Left ventricle myocardium inferior (tissue), 1 donor: ENCODE measurements at places on chromosomes 11 and 22. TPM values are rescaled to one million over a fixed set of nuclear protein-coding genes. Genes with fewer than 3 reads are reported as not detected.

Gene MLC1
- 0.66 TPM for total RNA-seq

- no peak overlapping the region for H3K4me3 ChIP-seq
- peaks cover 85% of the 10 kb centered on the region for H3K4me1 ChIP-seq
- peak overlapping the region; percentile 94 for H3K27ac ChIP-seq
- no peak for DNase-seq
- no peaks in the 10 kb centered on the region for H3K27me3 ChIP-seq
- H3K36me3 ChIP-seq: peaks cover 8% of the 10 kb centered on the region
These were observed 38.3 kb downstream of the TSPAN18 start for GRCh38 chr11:44765026-44765595.

Gene SLC22A6
- total RNA-seq: not detected

- H3K4me3 ChIP-seq: no peak overlapping the region
- no peaks in the 10 kb centered on the region for H3K4me1 ChIP-seq
- DNase-seq: no peak
- no peaks in the 10 kb centered on the region for H3K36me3 ChIP-seq
These were observed 1778.0 kb downstream of the LRRC4C start for GRCh38 chr11:39681428-39681827.

- no peak overlapping the region for H3K27ac ChIP-seq
- H3K27me3 ChIP-seq: no peaks in the 10 kb centered on the region
- DNase-seq: no peak
These were observed 81.7 kb downstream of the MPPED2 start for GRCh38 chr11:30504468-30504867.

Gene FGF4
- total RNA-seq: not detected

GRCh38 chr11:100719809-100720221, 32.7 kb downstream of the ARHGAP42 start:
- peak overlapping the region; percentile 38 for H3K4me3 ChIP-seq
- H3K27me3 ChIP-seq: no peaks in the 10 kb centered on the region
- DNase-seq: no peak
- H3K4me1 ChIP-seq: peaks cover 37% of the 10 kb centered on the region

Gene RIMBP3C
- total RNA-seq: 0.08 TPM

Gene A4GALT
- 94.9 TPM for total RNA-seq

- H3K27me3 ChIP-seq: peaks cover 58% of the 10 kb centered on the region
- no peak overlapping the region for H3K4me3 ChIP-seq
- H3K36me3 ChIP-seq: no peaks in the 10 kb centered on the region
- H3K27ac ChIP-seq: no peak overlapping the region
- no peak for DNase-seq
- no peaks in the 10 kb centered on the region for H3K4me1 ChIP-seq
These were observed 872.0 kb downstream of the BRD1 start for GRCh38 chr22:48955351-48956311.

- no peaks in the 10 kb centered on the region for H3K27me3 ChIP-seq
- H3K4me1 ChIP-seq: no peaks in the 10 kb centered on the region
- no peak overlapping the region for H3K27ac ChIP-seq
- no peak for DNase-seq
- no peak overlapping the region for H3K4me3 ChIP-seq
These were observed 9.5 kb downstream of the YPEL1 start for GRCh38 chr22:21725956-21726649.

Gene PARVG
- total RNA-seq: 2.8 TPM

DNA sequence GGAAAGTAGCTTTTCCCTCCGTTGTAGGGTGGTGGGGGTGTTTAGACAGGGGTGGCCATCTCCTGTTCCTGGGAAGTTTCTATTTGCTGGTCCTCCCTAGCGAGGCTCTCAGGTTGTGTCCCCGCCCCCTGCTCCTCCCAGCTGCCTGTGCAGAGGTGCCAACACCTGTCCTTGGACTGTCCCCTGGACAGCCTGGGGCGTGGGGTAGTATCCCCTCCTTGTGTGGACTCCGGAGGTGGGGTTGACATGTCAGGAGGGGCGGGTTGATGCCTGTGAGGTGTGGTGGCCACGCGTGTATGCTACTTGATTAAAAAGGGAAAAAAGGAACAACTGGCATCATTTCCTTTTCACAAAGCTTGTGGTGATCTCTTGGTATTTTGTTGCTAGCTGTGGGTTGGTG, 14.3 kb upstream of the RANBP1 start:
- H3K27me3 ChIP-seq: no peaks in the 10 kb centered on the region
- peaks cover 89% of the 10 kb centered on the region for H3K36me3 ChIP-seq
- no peak for DNase-seq
- no peaks in the 10 kb centered on the region for H3K4me1 ChIP-seq

DNA sequence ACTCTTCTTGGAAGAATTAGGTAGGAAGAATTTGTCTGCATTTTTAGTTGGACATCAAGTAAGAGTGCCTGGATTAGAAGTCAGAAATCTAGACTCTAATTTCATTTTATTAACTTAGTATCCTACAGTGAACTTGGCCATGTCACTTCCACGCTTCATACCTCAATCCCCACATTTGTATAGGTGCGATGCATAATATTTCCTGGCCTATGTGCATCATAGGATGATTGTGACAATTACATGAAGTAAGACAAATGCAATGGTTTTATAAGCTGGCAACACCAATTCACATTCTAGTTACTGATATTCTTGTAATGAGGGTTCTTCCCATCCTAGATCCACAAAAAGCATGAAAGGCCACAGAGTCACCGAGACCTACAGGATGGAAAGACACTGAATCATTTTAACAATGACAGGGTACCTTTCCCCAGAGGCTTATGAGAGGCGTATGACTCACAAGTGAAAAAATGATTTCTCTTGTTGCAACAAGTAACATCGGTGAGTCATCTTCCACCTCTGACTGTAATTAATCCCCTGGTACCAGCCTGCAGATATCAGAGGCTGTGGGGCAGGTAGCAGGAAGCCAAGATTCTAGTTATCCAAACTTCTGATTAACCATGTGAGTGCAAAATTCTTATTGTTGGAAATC, 56.0 kb upstream of the OR5AK2 start:
- no peaks in the 10 kb centered on the region for H3K4me1 ChIP-seq
- no peak overlapping the region for H3K4me3 ChIP-seq
- H3K27ac ChIP-seq: no peak overlapping the region
- no peaks in the 10 kb centered on the region for H3K27me3 ChIP-seq
- DNase-seq: no peak

DNA sequence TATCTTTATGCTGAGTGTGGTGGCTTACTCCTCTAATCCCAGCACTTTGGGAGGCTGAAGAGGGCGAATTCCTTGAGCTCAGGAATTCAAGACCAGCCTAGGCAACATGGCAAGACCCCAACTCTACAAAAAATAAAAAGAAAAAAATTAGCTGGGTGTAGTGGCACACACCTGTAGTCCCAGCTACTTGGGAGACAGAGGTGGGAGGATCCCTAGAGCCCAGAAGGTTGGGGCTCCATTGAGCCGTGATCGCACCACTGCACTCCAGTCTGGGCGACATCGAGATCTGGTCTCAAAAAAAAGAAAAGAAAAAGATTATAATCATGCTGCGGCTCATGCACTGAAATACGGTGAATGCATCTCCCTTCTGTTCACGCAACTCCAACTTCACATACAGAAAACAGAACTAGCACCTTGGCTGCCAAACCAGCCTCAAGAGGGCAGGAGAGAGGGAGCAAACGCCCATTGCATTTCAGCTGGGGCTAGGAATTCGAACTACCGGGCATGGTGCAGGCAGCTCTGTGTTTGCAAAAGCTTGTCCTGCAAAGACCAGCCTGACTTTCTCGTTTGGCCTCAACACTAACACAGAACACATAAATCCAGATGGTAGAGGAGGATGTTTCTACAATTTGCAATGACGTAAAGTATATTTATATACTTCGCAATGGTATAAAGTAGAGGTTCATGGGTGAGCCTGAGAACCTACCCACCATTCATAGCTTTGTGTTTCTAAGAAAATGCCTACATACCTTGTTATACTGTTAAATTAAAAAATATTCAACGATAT, 6.3 kb upstream of the SYNGR1 start:
- H3K27me3 ChIP-seq: peaks cover 10% of the 10 kb centered on the region
- no peak overlapping the region for H3K4me3 ChIP-seq
- H3K27ac ChIP-seq: no peak overlapping the region
- no peaks in the 10 kb centered on the region for H3K36me3 ChIP-seq

DNA sequence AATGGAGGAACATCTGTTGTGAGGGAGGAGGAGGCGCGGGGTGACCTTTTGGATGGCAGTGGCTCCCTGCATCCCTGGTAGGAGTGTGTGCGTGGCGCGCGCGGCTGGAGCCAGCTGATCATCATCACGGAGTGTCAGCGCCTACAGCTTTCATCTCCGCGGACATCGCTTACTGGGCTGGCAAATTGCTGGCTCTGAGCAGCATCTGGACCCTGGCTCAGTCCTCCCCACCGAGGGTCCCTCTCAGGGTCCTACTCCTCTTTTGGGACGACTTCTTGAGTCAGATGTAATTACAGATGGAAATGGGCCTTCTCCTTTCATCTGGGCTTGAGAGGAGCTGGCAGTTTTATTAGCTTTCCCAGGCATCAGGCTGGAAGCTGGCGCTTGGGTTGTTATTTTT, 85.3 kb downstream of the CACNA1I start:
- H3K27ac ChIP-seq: no peak overlapping the region
- peaks cover 74% of the 10 kb centered on the region for H3K27me3 ChIP-seq
- H3K4me3 ChIP-seq: no peak overlapping the region

Gene ADAMTS15
- 22.9 TPM for total RNA-seq

GRCh38 chr11:35487532-35488078, 37.8 kb downstream of the PAMR1 start:
- peak overlapping the region; percentile 33 for H3K27ac ChIP-seq
- no peaks in the 10 kb centered on the region for H3K36me3 ChIP-seq
- no peak for DNase-seq
- no peaks in the 10 kb centered on the region for H3K4me1 ChIP-seq
- H3K27me3 ChIP-seq: peaks cover 73% of the 10 kb centered on the region
- no peak overlapping the region for H3K4me3 ChIP-seq

GRCh38 chr11:1817511-1817910, 17.3 kb upstream of the SYT8 start:
- H3K27ac ChIP-seq: no peak overlapping the region
- no peak overlapping the region for H3K4me3 ChIP-seq
- no peak for DNase-seq
- no peaks in the 10 kb centered on the region for H3K36me3 ChIP-seq
- peaks cover 37% of the 10 kb centered on the region for H3K27me3 ChIP-seq

- H3K27ac ChIP-seq: no peak overlapping the region
- H3K4me3 ChIP-seq: no peak overlapping the region
- DNase-seq: no peak
- H3K27me3 ChIP-seq: peaks cover 99% of the 10 kb centered on the region
- no peaks in the 10 kb centered on the region for H3K36me3 ChIP-seq
- no peaks in the 10 kb centered on the region for H3K4me1 ChIP-seq
These were observed 12.1 kb upstream of the FJX1 start for GRCh38 chr11:35606206-35606605.

- no peaks in the 10 kb centered on the region for H3K36me3 ChIP-seq
- no peak overlapping the region for H3K4me3 ChIP-seq
- no peaks in the 10 kb centered on the region for H3K27me3 ChIP-seq
- no peak for DNase-seq
- peak overlapping the region; percentile 34 for H3K27ac ChIP-seq
These were observed 30.6 kb downstream of the UBASH3B start for GRCh38 chr11:122686111-122686510.

GRCh38 chr11:7851391-7851790, 54.6 kb upstream of the OR5P2 start:
- no peak overlapping the region for H3K27ac ChIP-seq
- H3K36me3 ChIP-seq: no peaks in the 10 kb centered on the region
- H3K4me3 ChIP-seq: no peak overlapping the region
- no peak for DNase-seq

- no peaks in the 10 kb centered on the region for H3K36me3 ChIP-seq
- H3K4me3 ChIP-seq: no peak overlapping the region
- H3K4me1 ChIP-seq: no peaks in the 10 kb centered on the region
- H3K27me3 ChIP-seq: no peaks in the 10 kb centered on the region
- no peak for DNase-seq
These were observed 282.5 kb downstream of the KCNA4 start for GRCh38 chr11:29734287-29734686.

Gene HBG2
- not detected for total RNA-seq

DNA sequence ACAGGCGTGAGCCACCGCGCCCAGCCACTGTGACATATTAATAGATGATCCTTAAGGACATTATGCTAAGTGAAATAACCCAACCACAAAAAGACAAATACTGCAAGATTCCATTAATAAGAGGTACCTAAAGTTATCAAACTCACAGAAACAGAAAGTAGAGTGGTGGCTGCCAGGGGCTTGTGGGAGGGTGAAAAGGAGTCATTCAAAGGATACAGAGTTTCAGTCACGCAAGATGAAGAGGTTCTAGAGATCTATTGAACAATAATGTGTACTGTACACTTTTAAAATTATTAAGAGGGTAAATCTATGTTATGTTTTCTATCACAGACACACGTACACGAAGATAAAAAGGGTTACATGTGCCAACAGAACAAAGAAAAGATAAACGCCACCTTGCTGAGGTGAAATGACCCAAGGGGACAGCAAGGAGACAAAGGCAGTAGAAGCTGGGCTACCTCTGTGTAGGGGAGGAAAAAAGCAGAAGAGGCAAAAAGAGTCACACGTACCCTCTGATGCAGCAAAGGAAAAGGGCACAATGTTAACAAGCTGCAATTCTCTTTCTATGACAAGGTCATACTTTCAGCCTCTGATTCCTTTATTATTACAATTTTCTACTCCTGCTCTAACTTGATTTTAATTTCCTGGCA, 65.3 kb downstream of the AMBRA1 start:
- peaks cover 56% of the 10 kb centered on the region for H3K4me1 ChIP-seq
- H3K4me3 ChIP-seq: no peak overlapping the region
- peak overlapping the region; percentile 41 for H3K27ac ChIP-seq
- DNase-seq: no peak

GRCh38 chr11:119100994-119101758, 477 bp downstream of the DPAGT1 start:
- peak overlapping the region; percentile 93 for H3K4me3 ChIP-seq
- H3K27ac ChIP-seq: peak overlapping the region; percentile 97
- DNase-seq: no peak
- no peaks in the 10 kb centered on the region for H3K27me3 ChIP-seq
- H3K36me3 ChIP-seq: peaks cover 24% of the 10 kb centered on the region

Gene LGR4
- 13.0 TPM for total RNA-seq

- H3K36me3 ChIP-seq: no peaks in the 10 kb centered on the region
- no peak overlapping the region for H3K4me3 ChIP-seq
- peak; percentile 8 for DNase-seq
These were observed 56.5 kb upstream of the SHISAL1 start for GRCh38 chr22:44369293-44369661.

Gene P2RX3
- 1.4 TPM for total RNA-seq

- H3K36me3 ChIP-seq: no peaks in the 10 kb centered on the region
- H3K27me3 ChIP-seq: no peaks in the 10 kb centered on the region
- no peak overlapping the region for H3K27ac ChIP-seq
- peaks cover 14% of the 10 kb centered on the region for H3K4me1 ChIP-seq
- no peak overlapping the region for H3K4me3 ChIP-seq
These were observed 49.3 kb downstream of the LRFN4 start for GRCh38 chr11:66906061-66906733.

Gene AAMDC
- 86.6 TPM for total RNA-seq

DNA sequence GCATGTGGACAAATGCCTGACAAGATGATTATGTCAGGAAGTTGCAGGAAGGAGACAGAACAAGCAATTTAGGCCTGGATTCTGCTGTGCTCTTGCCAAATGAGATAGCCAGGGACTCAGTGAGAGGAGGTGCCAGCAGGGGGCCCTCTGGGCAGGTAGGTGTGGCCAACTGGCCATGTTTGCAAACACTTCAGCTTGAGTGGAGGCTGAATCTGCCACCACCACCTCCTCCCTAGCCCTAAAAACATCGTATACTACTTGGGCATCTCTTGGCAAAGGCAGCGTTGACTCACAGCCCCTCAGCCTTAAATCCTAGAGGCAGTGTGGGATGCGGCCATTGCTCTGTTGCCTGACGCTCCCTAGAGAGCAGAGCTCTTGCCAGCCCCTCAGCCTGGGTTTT, 95.1 kb upstream of the PLET1 start:
- no peaks in the 10 kb centered on the region for H3K36me3 ChIP-seq
- no peaks in the 10 kb centered on the region for H3K27me3 ChIP-seq
- DNase-seq: no peak
- H3K4me3 ChIP-seq: no peak overlapping the region
- H3K4me1 ChIP-seq: peaks cover 8% of the 10 kb centered on the region
